ENCODE measurements at places on chromosomes 1 and 21. TPM values are rescaled to one million over a fixed set of nuclear protein-coding genes. Genes with fewer than 3 reads are reported as not detected.

Gene SYT2
- total RNA-seq: not detected

Gene SIPA1L2
- total RNA-seq: 8.6 TPM

Gene BGLAP
- 0.52 TPM for total RNA-seq

Gene IGSF3
- 5.2 TPM for total RNA-seq

Gene SLAMF9
- not detected for total RNA-seq

Gene ZFP69B
- total RNA-seq: 1.8 TPM

Gene GJA5
- total RNA-seq: 8.8 TPM

Gene S100A8
- 1.8 TPM for total RNA-seq

Measured in body of pancreas (tissue), 4 donors.